ENCODE measurements at places on chromosomes 5 and 9. TPM values are rescaled to one million over a fixed set of nuclear protein-coding genes. Genes with fewer than 3 reads are reported as not detected.
A peak's percentile ranks its signal among the peaks of the same experiment; 100 is the strongest.

GRCh38 chr9:69443178-69443577 lies 118.2 kb downstream of the ENTREP1 start:
- H3K36me3 ChIP-seq: no peaks in the 10 kb centered on the region
- H3K4me1 ChIP-seq: no peaks in the 10 kb centered on the region
- H3K27me3 ChIP-seq: no peaks in the 10 kb centered on the region
- DNase-seq: no peak
- H3K27ac ChIP-seq: no peak overlapping the region
- no peak overlapping the region for H3K4me3 ChIP-seq

CARTPT gene
- total RNA-seq: not detected

- no peak for DNase-seq
- H3K36me3 ChIP-seq: peaks cover 6% of the 10 kb centered on the region
- peak overlapping the region; percentile 12 for H3K27ac ChIP-seq
- no peak overlapping the region for H3K4me3 ChIP-seq
- H3K27me3 ChIP-seq: no peaks in the 10 kb centered on the region
Observed at GRCh38 chr5:173941758-173942401, 47.1 kb upstream of the C5orf47 start.

DNA sequence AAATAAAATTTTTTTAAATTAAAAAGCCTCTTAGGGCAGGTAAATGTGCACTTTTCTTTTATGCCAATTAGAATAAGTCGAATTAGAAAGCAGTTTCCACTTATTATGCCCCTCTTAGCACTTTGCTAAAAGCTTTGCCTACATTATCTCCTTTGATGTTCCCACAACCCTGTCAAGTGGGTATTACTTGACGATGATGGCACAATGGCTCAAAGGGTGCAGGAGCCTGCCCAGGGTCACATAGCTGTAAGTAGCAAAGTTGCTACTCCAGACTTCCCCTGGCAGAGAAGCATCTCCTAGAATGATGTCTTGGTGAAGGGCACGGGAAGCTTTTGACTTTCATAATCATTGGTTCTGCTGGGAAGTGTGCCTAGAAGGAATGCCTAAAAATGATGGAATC lies 18.4 kb upstream of the IQGAP2 start:
- no peak for DNase-seq
- no peaks in the 10 kb centered on the region for H3K36me3 ChIP-seq
- no peak overlapping the region for H3K27ac ChIP-seq

GKAP1 gene
- 12.6 TPM for total RNA-seq

PCDHA1 gene
- total RNA-seq: not detected

GRCh38 chr9:135667463-135668001 lies 4.4 kb downstream of the LCN9 start:
- H3K4me1 ChIP-seq: no peaks in the 10 kb centered on the region
- DNase-seq: no peak
- H3K36me3 ChIP-seq: no peaks in the 10 kb centered on the region
- no peak overlapping the region for H3K27ac ChIP-seq
- no peak overlapping the region for H3K4me3 ChIP-seq

DNA sequence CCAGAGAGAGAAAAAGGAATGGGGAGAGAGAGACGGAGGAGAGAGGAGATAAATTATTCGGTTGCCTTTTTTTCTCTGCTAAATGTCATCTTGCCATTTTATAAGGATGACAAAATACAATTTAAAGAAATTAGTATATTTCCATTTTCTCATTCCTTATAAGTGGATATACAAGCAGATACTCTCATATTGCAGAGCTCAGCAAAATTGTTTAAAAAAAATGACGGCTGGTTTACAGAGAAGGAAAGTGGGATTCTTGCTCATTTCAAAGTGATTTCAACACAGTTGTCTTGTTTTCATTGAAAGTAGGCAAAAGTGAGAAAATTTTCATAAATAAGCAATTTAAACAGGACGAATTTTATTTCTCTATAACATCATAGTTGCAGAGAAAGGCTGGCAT lies 641.9 kb upstream of the CDH6 start:
- no peak for DNase-seq
- H3K27ac ChIP-seq: no peak overlapping the region
- no peaks in the 10 kb centered on the region for H3K36me3 ChIP-seq
- H3K4me3 ChIP-seq: no peak overlapping the region
- no peaks in the 10 kb centered on the region for H3K27me3 ChIP-seq
- no peaks in the 10 kb centered on the region for H3K4me1 ChIP-seq
